ENCODE measurements at places on chromosomes 11 and 22. TPM values are rescaled to one million over a fixed set of nuclear protein-coding genes. Genes with fewer than 3 reads are reported as not detected.

- no peak for DNase-seq
Observed at GRCh38 chr22:23237841-23238240, 57.5 kb downstream of the BCR start.

DNA sequence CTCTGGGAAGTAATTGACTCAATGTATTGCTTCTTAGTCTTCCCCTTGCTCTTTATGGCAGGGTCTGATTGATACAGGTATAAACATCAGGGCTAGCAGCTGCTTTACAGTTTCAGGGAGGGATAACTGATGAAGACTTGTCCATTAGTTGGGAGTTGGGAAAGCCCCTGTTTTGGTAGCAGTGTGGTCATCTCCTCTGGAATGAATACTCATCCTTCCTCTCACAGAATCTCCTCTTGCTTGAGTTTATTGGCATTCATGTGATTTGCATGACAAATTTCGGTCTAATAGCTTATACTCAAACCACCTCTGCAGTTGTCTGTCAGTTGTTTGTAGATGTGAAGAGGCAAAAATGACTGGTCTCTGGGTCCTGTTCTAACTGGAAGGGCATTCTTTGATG lies 79.7 kb downstream of the FAT3 start:
- no peak for DNase-seq

- no peak for DNase-seq
Observed at GRCh38 chr11:623999-624704, 603 bp downstream of the CDHR5 start.

DNA sequence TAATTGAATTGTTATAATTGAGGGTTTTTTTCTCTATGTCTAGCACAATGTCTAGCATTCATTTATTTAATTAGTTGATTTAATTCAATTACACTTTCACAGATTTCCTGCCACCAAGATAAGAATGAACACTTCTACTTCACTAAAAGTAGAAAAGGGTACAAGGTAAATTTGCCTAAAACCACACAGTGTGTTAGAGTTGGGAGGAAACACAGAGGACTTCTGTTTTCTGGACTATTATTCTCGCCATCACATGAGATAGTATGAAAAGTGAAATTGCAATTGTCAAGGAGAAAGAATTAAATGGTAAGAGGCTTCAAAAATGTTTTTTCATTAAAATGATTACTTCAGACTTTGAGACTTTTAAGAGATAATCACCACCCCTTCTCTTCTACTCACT lies 109.5 kb downstream of the ETS1 start:
- no peak for DNase-seq

DNA sequence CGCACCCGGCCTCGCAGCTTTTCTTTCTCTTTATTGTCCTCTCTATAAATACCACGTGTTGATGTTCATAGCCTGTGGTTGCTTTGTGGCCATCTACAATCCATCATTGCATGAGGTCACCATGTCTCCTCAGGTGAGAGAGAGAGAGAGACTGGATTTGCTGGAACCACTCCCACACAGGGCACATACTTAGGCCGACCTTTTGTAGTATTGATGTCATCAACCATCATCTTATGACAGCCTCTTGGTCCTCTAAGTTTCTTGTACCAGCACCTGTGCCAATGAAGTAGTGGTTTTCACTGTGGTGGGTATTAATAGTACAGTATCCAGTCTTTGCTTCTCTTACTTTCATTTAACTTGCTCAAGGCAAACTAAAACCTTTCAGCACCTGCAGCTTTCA lies 22.8 kb upstream of the P2RY6 start:
- peak; percentile 22 for DNase-seq

DNA sequence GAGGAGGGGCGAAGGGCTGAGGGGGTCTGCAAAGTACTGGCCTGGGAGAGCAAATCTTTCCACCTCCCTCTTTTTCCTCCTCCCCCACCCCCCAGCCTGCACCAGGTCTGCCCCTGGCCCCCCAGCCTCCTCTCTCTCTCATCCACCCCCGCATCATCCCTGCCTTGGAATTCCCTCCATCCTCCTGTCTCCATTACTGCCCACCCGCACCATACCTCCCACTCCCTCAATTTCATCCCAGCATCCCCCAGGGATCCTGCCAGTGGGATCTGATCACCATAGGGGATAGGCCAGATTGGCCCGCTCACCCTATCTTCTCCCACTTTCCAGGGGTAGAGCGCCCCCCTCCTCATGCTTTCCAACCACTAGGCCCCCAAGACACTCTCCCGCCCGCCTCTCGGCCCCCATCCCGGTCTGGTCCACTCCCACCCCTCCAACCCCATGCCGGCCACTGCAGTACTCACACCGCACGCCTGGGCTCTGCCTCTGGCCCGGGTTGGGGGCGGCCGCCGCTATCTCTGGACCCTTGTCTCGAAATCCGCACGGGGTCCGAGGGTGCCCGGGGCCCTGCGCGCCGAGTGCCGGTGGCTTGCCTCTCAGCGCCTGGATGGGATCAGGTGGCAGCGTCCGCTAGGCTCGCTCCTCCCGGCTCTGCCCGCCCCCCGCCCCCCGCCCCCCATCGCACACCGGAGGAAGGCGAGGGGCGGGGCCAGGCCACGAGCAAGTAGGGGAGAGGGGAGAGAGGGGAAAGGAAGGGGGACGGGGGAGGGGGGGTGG lies at the start of gene GAL3ST3:
Gene GAL3ST3, minus strand, starts transcription at position 615 of the 777 bp plus-strand sequence. CDS start 3,746 bp downstream, outside the sequence.
- no peak for DNase-seq

GRCh38 chr11:68934666-68935065 lies 31.0 kb downstream of the IGHMBP2 start:
- no peak for DNase-seq

DNA sequence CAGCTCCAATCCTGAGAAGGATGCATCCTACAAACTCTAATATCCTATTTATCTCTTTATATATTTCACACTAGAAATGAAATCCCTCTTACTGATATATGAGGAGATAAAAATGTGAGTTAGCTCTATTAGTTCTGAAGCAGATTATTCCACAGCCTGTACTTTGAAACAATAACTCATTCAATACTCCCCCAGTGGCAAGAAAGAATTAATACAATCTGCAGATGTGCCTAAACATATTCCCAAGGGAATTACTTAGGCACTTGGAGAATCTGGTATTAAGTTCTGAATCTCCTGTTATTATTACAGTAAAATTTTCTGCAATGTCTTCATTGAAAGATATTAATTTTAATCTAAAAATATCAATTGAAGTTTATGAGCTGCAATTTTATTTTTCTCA lies 59.4 kb downstream of the DDI1 start:
- no peak for DNase-seq

- DNase-seq, result no peak
Observed at GRCh38 chr11:102012946-102013345, 34.3 kb upstream of the CFAP300 start.

- DNase-seq, result no peak
Observed at GRCh38 chr11:104881117-104881794, 17.0 kb downstream of the CASP12 start.

The KRTAP5-3 gene
- not detected for total RNA-seq

The NLRP6 gene
- total RNA-seq, result not detected

The TUG1 gene
- total RNA-seq, result 68.8 TPM
